GM04504 (cell line): ENCODE measurements at places on chromosomes 6 and 20.

GRCh38 chr6:65816991-65817390, 110.0 kb upstream of the EYS start:
- DNase-seq, result no peak

- no peak for DNase-seq
These were observed 399.9 kb upstream of the HSF2 start for GRCh38 chr6:121999456-122000065.

GRCh38 chr6:3843379-3844096, 5.6 kb upstream of the FAM50B start:
- DNase-seq, result no peak

GRCh38 chr6:127514773-127515227, 4.3 kb downstream of the MTCL3 start:
- DNase-seq, result no peak

GRCh38 chr6:135606392-135606791, 108.9 kb upstream of the AHI1 start:
- no peak for DNase-seq

GRCh38 chr6:167046861-167047495, 47.8 kb downstream of the CEP43 start:
- DNase-seq, result no peak

GRCh38 chr6:42404484-42404883, 47.2 kb downstream of the TRERF1 start:
- DNase-seq, result peak; percentile 59

GRCh38 chr6:151280859-151281258, 41.1 kb downstream of the AKAP12 start:
- no peak for DNase-seq

- no peak for DNase-seq
These were observed 36.3 kb upstream of the DACT2 start for GRCh38 chr6:168355716-168356522.

DNA sequence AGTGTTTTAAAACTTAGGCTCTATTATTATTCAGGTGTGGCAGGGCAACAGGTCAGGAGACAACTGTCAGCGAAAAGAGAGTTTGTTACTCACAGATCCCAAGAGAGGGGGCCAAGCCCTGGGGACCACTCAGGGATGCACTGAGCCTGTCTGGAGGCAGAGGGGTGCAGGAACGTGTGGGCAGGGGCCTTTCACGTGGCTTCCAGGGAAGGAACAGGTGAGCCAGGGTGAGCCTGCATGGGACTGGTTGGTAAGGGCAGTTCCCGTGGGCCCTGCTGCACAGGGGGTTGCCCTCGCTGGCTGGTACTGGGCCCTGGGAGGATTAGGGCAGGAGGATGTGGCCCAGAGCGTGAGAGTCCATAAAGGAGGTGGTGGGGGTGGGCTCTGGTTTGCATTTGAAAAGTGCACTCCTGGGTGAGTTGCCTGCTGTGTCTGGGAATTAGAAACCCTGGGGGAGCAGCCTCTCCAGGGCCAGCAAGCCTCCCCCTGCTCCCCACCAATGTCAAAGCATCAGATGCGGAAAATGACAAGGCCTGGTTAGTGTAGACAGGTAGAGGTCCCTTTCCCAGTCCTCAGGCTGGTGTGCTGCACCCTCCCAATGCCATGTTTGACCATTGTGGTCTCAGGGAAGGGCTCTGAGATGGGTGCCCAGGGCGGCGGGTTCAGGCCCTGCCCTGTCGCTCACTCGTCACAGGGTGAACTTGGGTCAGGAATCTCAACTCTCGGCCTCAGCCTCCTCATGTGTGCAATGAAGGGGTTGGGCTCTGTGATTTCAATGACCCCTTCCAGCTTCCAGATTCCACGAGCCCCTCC, 127.4 kb upstream of the RPS6KA2 start:
- no peak for DNase-seq

GRCh38 chr6:7897461-7898192, 13.0 kb downstream of the TXNDC5 start:
- no peak for DNase-seq

GRCh38 chr6:156457601-156458000, 319.6 kb upstream of the ARID1B start:
- no peak for DNase-seq

DNA sequence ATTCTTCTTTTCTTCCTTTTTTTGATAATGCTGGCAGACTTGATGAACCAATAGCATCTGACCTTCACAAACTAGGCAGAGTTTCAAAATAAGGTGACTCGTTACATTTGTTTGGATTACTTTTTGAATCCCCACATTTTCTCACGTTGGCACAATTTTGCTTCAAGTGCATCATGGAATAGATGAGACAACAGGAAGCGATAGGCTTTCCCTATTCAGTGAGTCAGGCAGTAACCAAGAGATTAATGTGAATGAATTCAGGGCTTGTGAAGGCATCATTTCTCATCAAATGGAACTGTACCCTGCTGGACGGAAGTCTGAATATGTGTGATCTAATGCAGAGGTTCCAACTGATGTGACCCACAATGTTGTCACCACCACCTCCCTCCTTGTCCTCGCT, 10.7 kb downstream of the RFPL4B start:
- DNase-seq, result peak; percentile 57

- DNase-seq, result peak; percentile 93
These were observed 490 bp downstream of the ZNF165 start for GRCh38 chr6:28080631-28081485.

- DNase-seq, result no peak
These were observed 29.0 kb upstream of the MPC1 start for GRCh38 chr6:166411721-166412151.

- no peak for DNase-seq
These were observed 42.4 kb downstream of the RNGTT start for GRCh38 chr6:88920774-88921733.

DNA sequence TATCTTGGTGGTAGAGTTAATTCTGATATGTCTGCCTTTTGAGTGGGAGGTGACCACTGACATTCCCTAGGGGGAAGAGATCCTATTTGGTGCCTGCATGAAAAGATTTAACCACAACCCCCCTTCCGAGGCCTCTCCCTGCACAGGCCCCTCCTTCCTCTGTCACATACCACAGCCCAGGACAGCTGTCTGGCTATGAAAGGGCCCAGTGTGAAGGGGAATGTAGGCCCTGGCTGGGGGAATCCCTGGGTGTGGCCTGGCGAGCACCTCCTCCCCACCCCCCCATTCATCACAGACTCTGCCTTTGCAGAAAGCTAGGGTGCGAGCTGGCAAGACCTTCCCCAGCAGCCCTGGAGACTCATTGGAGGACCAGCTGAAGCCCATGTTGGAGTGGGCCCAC, 27.4 kb upstream of the MAPRE1 start:
- DNase-seq, result no peak

- DNase-seq, result peak; percentile 81
These were observed 49.4 kb upstream of the RREB1 start for GRCh38 chr6:7058250-7058923.

- DNase-seq, result no peak
These were observed 88.5 kb upstream of the HIVEP1 start for GRCh38 chr6:11923621-11924020.

GRCh38 chr20:7736336-7736735, 203.9 kb downstream of the HAO1 start:
- no peak for DNase-seq

GRCh38 chr6:15402406-15403045, 156.7 kb downstream of the JARID2 start:
- DNase-seq, result no peak

DNA sequence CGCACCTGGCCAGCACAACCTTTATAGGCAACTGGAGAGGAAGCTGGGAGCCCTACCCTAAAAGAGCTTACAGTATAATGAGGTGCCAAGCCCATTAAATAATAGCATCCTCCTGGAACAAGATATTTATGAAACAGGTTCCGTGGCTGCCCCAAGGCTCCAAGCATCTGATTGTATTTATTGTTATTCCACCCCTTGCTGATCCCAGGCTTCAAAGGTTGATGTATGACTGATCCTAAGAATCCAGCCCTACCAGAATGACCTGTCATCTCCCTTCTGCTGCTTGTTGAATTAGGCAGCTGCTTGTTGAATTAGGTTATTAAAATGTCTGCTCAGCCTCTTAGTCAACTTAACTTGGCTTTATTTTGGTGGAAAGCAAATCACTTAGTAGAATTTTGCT, 35.2 kb upstream of the SASH1 start:
- no peak for DNase-seq

DNA sequence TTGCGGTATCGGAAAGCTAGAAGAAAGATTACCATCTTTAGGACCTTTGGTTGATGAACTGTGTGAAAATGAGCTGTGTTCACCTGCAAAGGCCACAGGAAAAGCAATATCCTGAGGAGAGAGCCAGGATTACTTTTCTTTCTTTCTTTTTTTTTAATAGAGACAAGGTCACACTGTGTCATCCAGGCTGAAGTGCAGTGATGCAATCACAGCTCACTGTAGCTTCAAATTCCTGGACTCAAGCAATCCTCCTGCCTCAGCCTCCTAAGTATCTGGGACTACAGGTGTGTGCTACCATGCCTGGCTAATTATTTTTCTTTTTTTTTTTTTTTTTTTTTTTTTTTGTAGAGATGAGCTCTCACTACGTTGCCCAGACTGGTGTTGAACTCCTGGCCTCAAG, 17.2 kb downstream of the FAM184A start:
- DNase-seq, result no peak

DNA sequence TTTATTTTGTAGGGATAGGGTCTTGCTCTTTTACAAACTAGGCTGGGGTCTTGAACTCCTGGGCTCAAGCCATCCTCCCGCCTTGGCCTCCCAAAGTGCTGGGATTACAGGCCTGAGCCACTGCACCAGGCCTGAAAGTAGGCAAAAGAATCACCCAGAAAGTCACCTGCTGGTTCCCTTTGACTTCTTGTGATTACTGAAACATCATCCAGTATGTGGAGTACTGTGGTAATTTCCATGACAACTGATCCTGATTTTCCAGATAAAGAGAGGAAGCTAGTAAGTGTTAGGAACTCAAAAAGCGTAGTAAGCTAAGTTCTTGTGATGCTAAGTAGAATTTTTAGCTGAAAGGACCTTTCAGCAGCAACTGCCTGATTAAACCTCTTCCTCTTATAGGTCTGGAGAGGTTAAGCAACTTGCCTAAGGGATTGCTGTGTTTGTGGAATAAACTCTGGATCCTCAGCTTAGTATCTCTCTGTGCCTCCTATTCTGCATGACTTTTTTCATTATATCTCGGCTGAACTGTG, 16.8 kb downstream of the RALY start:
- no peak for DNase-seq
